ENCODE measurements at places on chromosomes 3 and 15.

GRCh38 chr15:38846346-38846745, 281.7 kb upstream of the RASGRP1 start:
- no peak for DNase-seq

- no peak for DNase-seq
Observed at GRCh38 chr15:81373775-81374395, at the start of gene TMC3. TMC3 (minus strand) TSS chr15:81374213; CDS start chr15:81374077, 136 bp downstream.

DNA sequence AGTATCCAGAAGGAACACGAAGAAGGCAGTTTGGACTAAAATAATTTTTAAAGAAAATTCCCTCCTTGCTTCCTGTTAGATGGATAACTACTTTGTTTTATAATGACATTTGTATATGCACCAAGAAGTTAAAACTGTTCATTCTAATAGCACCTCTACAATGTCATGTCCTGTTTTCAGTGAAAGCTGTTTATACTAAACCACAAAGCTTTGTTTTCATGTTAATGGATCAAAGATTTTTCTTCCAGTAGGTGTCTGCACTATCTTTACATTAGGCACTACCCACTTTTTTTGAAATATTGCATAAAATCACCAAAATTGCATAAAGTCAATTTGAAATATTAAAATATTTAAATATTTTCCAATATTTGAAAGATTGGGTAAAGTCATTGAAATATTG, 10.1 kb downstream of the RARRES1 start:
- DNase-seq, result no peak

DNA sequence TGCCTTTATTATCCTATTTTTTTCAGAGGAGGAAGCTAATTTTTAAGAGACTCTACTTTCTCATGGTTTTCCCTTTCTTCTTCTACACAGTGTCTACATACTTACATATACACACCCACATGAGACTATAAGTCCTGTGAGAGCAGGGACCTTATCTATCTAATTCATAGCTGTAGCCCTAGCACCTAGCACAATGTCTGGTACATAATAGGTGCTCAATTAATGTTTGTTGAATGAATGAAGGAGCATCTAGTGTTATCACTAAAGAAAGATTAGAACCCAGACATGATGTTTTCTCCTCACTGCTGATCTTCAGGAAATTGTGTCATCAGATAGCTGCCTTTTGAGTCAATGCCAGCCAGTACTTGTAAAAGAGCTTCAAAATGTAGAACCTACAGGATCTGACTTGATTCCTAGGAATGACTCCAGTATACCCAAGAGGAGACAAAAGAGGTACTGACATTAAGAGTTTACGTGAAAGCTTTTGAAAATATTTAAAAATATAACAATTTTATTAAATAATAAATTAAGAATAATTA, 2.5 kb downstream of the SCG5 start:
- no peak for DNase-seq

DNA sequence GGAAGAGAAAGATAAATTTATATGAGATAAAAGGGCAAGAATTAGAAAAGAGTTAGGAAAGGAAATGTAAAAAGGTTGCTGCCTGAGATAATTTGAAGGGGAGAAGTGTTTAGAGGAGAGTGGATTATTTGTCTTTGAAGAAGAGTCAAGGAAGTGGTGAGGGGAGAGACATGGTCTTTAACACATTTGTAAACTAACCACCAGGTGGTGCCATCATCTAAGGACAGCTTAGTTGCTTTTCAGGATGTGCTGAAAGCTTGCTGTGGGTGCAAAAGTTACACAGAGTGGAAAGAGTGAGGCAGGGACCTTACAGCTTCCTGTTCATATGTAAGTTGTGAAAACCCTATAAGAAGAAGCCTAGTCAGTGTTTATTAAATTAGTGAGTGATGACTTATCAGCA, 114.1 kb upstream of the DNAJC19 start:
- no peak for DNase-seq

DNA sequence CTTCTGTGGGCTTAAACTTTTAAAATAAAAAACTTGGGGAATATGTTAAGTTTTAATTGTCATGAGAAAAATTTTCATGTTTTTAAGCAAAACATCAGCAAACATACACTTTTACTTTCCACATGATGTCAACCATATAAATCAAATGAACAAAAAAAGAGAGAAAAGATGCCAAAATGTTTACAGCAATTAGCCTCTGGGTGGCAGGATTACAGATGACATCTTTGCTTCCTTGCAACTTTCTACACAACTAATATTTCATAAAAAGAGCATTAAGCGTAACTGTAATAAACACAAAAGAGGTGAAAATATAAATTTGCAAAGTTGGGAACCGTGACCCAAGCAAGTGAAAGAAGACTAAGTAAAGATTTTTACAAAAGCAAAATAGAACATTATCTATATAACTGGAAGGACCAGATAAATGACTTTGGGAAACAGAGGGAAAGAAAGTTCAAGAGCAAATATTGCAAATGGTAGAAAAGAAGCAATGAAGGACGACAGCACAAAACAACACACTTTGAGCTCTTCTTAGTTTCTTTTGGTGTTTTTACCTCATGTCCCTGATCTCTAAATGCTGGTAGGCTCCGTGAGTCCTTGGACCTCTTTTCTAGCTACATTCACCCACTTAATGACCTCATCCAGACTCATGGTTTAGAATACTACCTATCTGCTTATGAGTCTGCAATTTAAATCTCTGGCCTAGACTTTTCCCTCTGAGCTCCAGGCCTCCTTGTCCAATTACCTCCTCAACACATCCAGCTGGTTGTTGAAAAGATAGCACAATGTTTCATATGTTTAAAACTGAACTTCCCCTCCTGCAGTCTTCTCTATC, 9.4 kb downstream of the TP53BP1 start:
- DNase-seq, result no peak

- DNase-seq, result no peak
Observed at GRCh38 chr3:30470496-30470895, 135.9 kb upstream of the TGFBR2 start.

- DNase-seq, result no peak
Observed at GRCh38 chr3:82493858-82494257, 732.4 kb upstream of the GBE1 start.

DNA sequence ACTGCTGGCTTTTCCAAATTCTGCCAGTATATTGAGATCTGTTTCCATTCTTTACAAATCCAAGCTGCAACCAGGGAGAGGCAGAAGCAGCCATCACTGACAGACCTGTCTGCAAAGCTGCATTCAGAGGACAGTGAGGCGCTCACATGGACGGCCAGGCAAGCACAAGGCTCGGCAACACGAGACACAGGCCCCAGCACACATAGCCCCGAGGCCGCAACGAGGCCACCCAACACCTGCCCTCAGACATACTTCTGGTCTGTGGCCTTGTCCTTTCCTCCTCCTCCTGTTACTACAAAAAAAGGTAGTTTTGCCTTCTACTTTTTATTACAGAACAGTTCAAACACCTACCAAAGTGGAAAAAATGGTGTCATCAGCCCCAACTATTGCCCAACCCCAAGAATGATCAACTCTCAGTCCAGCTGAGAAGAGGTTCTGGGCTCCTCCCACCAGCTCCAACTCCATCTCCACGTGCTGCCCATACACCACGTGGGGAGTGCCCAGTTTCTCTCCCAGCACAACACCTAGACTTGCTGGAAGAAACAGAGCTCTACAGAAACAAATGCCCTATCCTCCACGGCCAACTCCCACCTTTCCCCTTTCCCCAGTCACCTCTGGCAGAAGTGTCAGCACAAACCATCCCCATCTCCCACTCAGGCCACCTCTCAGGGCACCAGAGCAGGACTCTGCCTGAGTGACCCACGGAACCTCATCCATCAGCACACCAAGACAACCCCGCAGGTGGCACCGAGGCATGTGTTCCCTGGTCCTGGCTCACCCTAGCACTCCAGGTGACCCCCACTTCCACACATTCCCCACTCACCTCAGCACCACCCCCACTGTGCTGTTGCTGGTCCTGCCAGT, 7.4 kb downstream of the ZXDC start:
- DNase-seq, result no peak

DNA sequence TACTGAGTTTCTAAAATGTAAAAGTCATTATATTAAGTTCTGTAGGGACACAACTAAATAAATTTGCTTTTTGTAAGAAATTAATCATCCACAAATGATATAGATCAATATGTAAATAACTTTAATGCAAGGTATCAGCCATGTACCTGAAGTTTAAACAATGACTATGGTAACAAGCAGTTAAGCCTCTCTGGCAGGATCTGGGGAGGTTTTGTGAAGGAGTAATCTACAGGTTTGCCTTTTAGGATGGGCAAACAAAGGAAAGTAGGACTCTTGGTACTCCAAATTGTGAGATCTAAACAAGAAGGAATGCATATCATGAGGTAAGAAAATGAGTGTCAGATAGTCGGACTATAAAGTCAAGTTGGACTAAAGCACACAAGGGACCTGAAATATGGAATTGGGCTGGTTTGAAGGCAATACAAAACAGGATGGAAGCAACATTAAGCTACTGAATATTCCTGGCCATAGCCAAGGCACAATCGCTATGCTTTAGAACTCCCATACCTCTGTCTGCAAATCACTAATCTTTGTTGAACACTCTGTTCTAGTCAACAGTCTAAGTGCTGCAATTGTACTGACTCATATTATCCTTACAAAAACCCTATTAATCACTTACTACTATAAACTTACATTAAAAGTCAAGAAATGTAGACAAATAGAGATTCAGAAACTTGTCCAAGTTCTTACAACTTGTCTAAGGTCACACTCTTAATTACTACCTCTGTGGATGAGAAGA, 412.8 kb downstream of the DIPK2A start:
- no peak for DNase-seq

GRCh38 chr3:12807601-12808359, 11.3 kb downstream of the CAND2 start:
- DNase-seq, result no peak

DNA sequence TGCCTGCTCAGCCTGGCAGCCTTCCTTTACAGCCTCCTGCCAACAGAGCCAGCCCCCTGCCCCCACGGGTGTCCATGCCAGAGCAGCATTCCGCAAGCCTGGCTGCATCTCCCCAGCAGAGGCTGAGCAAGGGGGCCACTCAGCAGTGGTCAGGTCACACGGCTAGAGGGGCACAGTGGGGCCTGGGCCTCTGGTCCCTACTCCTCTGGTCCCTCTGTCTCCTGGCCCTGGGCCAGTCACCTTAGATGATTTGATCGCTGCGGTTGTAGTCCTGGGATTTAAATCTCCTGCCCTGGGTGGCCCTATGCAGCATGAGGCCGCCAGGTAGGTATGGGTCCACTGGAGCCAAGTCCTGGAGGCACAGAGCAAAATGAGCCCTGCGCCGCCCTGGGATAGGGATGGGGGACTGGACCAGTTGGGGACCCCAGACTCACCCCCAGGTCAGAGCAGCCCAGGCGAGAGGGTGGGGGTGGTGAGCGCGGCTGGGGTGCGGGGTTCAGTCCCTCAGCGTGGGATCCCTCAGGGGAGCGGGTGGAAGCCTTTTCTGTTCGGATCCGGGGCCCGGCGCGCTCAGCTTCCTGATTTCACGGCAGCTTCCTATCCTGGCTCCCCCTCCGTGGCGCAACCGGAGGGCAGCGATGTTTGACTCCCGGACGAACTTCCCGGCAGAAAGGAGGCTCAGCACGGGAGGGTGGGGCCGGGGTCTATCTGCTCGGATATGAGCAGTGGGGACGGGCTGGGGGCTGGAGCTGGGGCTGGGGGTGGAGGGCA, at the start of gene ZBTB47:
Gene ZBTB47 (plus strand): TSS at position 138 of the 771 bp plus-strand sequence. CDS start 4,659 bp downstream, outside the sequence.
- DNase-seq, result no peak

DNA sequence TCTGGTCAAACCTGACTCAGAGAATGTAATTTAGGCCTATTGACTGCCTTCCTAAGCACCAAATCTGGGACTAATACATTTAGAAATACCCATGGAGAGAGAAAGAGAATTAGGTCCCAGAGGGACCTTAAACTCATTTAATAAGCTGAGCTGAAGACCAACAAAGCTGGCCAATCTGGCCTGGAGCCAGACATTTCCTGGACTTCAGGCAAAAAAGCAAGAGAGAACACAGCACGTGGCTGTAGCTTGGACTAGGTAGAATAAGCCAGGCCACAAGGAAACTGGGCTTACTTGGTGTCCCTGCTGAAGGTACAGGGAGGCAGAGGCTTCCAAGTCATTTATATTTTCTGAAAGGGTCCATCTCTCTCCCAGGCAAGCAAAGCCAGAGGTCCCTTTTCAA, 88.1 kb downstream of the RTP4 start:
- no peak for DNase-seq

DNA sequence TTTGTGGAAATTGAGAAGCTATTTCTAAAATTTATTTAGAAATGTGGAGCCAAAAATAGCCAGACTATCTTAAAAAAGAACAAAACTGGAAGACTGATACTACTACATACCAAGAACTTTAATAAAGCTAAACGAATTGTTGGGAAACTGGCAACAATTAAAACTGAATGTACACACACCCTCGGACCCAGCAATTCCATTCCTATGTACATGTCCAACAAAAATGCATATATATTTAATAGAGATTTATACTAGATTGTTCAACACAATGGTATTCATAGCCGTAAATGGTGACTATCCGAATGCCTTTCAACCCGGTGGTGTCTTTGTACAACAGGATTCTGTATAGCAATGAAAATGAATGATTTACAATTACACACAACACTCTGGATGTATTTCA, 136.5 kb upstream of the RASGRP1 start:
- DNase-seq, result no peak

DNA sequence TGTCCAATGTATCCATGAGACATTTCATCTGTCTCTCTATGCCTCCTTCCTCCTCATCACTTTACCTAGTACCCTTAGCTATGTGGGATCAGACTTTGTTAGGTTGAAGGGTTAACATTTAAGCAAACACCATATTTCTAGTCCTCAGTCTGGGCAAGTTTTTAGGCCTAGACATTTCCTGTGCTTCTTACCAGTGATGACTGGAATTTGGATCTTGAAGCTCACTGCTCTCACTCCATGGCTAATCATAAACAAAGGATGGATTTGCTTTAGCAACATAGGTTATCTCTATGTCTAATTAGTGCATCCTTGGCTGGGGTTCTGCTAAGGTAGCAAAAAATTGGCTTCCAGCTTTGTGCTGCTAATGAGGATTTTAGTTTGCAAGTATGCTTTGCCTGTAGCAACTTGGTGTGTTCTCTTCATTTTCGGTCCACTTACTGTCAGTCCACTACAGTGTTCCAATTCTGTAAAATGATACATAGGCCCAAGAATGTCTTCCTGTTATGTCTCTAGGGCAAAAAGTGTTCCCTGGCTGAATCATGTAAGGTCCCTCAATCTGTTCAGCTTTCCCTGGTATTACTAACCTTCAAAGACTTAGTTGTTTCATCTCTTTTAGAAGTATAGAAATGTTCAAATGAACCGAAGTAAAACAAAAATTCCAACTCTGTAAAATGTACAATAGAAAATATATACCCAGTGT, 615.4 kb downstream of the CADM2 start:
- no peak for DNase-seq

- DNase-seq, result no peak
Observed at GRCh38 chr3:84962415-84962814, 3.6 kb downstream of the CADM2 start.

GRCh38 chr3:194890091-194890490, 204.4 kb downstream of the FAM43A start:
- DNase-seq, result no peak

GRCh38 chr15:66110864-66111263, 142.7 kb downstream of the MEGF11 start:
- DNase-seq, result no peak

DNA sequence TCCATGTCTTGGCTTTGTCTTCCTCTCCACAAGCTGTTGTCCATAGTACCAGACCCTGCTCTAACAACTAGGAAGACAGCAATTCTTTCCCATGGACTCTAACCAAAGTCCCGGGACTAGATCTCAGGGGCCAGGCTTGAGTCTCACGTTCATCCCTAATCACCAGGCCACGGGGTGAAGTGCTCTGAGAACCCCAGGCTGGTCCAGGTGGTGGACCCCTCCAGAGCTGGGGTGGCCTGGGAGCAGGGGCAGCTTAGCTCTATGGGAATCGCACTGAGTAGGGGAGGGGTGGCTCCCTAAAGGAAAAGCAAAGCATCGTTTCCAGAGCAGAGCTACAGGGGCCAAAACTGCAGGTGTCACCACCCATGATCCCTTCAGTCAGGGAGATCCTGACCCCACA, 150.9 kb downstream of the TPRA1 start:
- DNase-seq, result no peak
